Fibroblast of skin of back (primary cell): ENCODE measurements at places on chromosomes 5 and 9.
A peak's percentile ranks its signal among the peaks of the same experiment; 100 is the strongest.

- DNase-seq, result no peak
These were observed 164.9 kb downstream of the PBX3 start for GRCh38 chr9:125911861-125912644.

GRCh38 chr9:129696944-129697655 lies 31.7 kb downstream of the PRRX2 start:
- peak; percentile 85 for DNase-seq

- no peak for DNase-seq
These were observed 8.4 kb upstream of the NDST1 start for GRCh38 chr5:150499437-150499956.

DNA sequence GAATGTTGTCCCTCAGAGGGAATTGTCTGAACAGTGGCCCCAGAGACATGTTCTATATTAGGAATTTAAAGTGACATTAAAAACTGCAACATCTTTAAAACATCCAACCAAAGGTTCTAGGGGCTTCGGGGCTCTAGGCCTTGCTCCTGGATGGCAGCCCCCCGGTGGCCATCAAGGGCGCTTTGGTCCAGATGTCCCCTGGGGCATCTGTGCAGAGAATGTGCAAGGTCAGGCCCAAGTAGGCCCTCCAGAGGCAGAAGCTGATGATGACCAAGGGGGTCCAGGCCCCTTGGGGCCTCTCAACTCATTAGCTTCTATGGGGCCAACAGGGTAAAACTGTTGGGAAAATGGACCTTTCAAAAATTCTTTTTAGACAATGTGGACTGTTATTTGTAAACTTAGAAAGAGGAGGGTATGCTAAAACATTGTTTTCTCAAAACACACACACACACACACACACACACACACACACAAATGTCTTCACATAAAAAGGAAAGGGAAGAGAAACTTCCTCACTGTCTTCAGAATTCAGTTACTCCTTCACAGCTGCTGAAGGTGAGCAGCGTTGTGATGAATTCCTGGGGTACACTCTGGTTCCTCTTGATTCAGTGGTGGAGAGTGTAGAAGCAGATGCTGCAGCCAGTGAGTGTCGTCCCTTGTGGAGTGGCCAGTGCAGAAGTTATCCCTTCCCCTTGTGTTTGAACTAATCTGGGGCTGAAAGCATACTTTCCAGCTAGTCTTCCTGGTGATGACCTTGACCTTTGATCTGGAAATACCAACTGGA lies 125.2 kb downstream of the WDR41 start:
- DNase-seq, result no peak

GRCh38 chr5:160171666-160172065 lies 52.4 kb upstream of the PWWP2A start:
- peak; percentile 19 for DNase-seq

- no peak for DNase-seq
These were observed 7.6 kb upstream of the DNAJA1 start for GRCh38 chr9:33017283-33018041.

GRCh38 chr9:34381323-34381722 lies 4.6 kb upstream of the MYORG start:
- DNase-seq, result no peak

DNA sequence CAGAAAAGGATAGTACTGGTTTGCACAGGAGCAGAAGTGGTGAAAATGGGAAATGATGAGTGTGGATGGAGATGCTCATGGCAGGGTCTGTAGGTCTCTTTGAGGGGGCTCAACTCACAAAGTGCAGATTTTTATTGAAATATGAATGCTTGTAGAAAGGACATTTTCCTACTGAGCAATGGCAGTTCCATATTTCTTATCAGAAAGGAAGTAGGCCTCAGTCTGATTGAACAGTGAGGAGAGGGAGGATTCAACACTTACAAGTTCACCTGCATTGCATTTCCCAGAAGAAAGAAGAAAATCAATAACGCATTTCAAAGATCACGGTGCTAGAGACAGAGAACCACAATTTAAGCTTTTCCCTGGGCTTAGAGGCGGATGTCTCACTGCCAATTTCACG lies 49.2 kb downstream of the ANXA2R start:
- DNase-seq, result no peak

DNA sequence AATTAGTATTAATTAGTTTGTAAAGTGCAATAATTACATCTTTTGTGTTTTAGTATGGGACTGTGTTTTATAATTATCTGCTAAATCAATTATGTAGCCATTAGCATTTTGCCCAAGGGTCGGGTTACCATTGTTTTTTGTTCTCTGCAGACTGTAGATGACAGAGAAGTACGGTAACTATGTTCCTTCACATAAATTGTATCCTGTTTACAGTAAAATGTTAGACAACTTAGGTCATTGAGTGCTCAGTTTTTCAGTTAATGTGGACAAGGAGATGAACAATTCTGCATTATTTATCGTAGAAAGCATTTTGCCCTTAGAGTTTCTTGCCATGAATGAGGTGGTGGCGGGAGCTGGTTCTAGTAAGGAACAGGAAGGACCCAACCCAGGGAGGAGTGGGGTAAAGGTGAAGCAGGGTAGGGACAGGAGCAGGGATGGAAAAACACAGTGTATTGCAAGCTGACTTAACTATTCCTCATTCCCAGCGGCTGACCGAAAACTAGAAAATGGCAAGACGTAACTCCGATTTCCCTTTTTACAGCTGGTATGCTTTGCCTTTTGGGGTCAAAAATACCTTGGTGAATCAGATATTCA lies 243.7 kb upstream of the SLC24A2 start:
- no peak for DNase-seq

- DNase-seq, result no peak
These were observed 375.5 kb downstream of the CTNND2 start for GRCh38 chr5:11528720-11529119.

- DNase-seq, result peak; percentile 33
These were observed 14.3 kb upstream of the MGAT1 start for GRCh38 chr5:180816608-180817534.

DNA sequence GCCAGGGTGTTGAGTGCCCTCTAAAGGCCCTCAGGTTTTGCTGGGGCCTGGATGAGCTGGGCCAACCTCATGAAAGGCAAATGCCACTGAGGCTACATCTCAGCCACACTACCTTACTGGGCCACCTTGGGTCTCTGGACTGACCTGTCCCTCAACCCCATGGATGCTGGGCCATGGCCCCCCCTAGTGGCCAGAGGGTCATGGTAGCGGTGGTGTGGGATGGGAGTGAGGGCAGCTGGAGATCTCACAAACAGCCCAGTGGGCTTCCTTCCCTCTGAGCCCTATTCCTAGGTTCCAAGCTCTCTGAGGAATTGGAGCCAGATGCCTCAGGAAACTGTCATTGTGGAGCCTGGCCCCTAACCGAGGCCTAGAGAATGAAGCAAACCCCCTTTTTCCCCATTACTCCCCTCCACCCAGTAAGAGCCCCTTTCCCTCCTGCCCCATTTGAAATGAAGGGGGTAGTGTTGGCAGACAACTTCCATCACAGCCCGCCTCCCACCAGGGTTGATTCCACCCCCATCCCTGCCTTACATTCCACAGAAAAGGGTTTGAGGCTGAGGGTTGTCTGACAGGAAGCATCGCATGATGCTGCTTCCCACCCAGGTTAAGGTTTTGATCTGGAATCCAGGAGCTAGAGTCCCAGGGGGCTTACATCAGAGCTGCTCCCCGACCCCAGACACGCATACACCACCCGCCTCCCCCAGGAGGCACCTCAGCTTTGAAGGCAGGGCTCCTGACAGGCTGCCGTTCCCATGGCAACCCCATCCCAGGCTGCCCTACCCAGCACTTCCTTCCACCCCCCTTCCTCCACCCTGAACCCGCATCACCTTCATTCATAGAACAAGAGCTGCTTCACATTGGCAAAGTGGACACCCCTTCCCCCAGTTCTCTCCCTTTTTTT lies 63.9 kb downstream of the PCDH1 start:
- DNase-seq, result no peak

GRCh38 chr9:114000671-114001409 lies 77.3 kb downstream of the AMBP start:
- DNase-seq, result peak; percentile 13

DNA sequence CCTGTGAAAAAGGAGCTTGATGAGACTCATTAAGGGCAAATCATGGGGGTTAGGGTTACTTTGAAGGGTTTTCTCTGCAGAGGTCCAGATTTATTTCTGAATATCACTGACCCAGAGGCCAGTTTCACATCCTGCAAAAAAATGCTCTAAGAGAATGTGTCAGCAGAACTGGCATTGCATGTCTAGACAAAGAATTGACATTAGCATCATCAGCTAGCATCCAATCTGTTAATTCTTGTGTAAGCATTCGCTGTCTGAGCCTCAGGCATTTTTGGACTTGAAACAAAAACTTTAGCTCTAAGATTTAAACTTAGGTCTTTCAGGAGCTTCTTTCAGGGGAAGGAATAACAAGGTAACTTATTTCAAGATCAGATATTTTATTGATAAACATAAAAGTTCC lies 187.9 kb upstream of the ELL2 start:
- peak; percentile 58 for DNase-seq

DNA sequence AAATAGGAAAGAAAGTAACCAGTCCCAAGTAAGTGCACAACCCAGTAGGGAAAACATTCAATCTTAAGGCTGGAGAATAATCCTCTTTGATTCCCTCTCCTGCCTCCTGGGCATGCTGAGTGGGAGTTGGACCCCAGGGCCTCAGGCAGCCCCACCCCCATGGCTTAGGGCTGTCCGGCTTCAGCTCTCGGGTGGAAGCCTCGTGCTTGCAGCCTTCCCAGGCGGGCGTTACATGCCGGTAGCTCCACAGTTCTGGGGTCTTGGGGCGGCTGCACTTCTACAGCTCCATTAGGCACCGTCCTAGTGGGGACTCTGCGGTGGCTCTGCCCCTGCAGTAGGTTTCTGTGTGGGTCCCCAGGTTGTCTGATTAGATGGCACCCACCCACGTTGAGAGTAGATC lies 10.1 kb downstream of the GLIPR2 start:
- DNase-seq, result no peak

DNA sequence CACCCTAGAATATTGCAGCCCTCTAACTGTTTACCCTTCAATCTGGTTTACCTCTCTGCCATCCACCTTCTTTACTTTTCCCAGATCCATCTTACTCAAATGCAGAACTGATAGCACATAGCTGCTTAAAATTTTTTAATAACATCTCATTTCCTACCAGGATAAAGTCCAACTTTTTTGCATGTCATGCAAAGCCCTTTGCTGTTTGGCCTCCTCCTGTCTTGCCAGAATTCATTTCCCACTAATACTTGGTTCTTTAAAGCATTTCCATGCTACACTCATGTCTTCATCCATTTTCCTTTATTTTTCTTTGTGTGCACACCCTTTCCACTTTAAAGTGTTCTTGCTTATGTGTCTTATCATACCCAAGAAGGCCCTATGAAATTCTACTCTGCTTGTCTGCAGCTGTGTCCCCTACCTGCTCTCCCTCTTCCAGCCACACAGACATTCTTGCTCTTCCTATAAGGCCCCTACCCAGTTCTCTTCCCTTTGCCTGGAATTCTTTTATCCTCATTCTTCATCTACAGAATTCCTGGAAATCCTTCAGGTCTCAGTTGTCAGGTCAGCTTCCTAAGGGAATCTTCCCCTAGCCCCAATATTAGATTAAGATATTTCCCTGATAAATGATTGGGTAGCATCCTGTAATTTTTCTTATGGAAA lies 50.3 kb downstream of the TLE4 start:
- DNase-seq, result peak; percentile 12

GRCh38 chr5:133397348-133397747 lies 215.0 kb downstream of the FSTL4 start:
- DNase-seq, result no peak

DNA sequence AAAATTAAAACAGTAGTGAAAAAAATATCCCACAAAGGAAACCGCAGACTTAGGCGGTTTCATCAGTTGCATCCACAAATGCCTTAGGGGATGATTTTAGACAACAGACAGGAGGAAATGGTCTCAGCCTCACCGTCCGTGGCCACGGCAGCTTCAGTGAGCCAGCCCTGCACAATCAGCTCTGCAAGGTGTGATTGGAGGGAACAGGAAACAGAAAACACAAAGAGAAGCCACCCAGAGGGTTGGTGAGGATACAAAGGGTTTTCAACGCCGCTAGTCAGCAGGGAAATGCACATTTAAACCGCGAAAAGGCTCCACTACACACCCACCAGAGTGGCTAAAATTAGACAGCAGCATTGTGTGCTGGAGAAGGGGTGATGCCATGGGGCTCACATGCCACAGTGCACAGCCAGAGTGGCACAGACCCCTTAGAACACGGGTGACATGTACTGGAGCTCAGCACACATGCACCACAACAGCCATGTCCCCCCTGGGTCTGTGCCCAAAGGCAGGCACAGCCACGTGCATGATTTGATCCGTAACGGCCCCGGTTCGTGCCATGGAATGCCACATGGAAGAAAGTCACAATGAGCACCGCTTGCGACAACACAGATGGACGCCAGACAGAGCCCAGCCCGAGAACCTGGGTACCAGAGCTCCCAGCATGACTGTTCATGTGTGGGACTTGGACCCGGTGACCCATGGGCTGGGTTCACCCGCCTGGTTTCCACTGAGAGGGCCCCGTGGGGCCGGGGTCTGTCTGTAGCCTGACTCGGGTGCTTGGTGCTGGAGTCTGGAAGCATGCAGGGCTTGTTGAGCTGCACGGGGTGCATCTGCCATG lies 18.3 kb upstream of the TERT start:
- DNase-seq, result no peak

- peak; percentile 26 for DNase-seq
These were observed 1.1 kb upstream of the GNA14 start for GRCh38 chr9:77649109-77649812.

- DNase-seq, result no peak
These were observed 81.0 kb upstream of the HTR4 start for GRCh38 chr5:148735301-148735835.

GRCh38 chr5:132385326-132386105 lies 16.0 kb downstream of the SLC22A5 start:
- DNase-seq, result peak; percentile 75

DNA sequence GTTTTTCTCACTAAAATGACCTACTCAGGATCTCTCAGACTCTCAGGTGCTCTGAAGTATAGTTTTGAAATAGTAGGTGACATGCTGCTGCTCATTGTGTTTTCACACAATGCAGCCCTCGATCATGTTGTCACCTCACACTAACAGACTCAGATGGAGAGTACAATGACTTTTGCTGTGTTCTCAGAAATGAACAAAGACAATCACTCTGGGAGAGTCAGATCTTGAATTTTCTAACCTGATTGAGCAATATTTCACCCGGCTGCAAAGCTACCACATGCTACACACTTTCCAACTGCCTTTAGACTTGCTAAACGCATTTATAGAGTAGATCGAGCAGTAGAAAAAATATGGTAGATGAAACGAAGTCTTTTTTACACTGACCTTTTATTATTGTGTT lies 113.4 kb downstream of the ST8SIA4 start:
- DNase-seq, result no peak

- no peak for DNase-seq
These were observed 5.8 kb downstream of the NOXA1 start for GRCh38 chr9:137428841-137429545.
